ENCODE measurements at places on chromosomes 3 and 15.

GRCh38 chr15:79122991-79123390 lies 32.4 kb upstream of the RASGRF1 start:
- DNase-seq: no peak

DNA sequence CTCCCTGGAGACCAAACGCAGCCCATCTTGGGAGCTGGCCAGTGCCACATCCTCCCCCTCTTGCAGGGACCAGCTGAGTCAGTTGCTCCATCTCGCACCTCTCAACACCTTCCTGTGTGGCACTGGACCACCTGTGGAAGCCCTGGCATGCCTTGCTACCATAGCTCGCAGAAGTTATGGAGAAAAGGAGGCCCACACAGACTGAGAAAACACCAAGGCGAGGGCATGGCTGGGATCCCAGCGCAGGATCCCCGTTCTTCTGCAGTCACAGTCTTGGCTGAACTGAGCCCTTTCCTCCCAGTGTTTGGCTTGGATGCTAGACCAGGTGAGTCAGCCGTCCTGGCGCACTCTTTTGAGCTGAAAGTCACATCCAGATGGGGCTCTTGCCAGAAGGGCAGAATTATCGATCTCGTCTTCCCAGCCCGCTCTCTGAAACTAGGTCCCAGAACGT lies 46.9 kb downstream of the CHRD start:
- no peak for DNase-seq

- no peak for DNase-seq
These were observed 14.3 kb upstream of the CLASP2 start for GRCh38 chr3:33732394-33732793.

DNA sequence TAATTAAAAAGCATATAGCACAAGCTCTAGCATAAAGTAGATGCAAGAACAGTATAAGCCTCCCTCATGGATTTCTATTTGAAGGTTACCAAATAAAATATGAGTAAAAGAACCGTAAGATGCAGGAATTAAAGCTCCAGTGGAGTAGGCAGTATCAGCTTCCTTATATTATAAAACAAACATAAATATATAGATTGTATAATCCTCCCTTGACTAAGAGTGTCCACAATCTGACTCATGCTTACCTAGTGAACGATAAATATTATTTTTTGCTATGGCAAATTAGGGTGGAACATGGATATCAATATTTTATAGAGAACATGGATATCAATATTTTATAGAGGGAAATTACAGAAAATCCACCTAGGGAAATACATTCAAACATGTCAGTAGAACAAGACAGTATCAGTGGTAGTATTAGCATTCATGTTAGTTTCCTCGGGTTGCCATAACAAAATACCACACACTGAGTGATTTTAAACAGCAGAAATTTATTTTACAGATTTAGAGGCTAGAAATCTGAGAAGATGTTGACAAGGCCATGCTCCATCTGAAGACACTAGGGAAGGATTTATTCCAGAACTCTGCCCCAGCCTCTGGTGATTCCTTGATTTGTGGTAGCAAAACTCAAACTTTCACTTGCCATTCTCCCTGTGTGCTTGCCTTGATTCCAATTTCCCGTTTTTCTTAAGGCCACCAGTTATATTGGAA lies 1521.3 kb downstream of the SI start:
- DNase-seq: no peak

DNA sequence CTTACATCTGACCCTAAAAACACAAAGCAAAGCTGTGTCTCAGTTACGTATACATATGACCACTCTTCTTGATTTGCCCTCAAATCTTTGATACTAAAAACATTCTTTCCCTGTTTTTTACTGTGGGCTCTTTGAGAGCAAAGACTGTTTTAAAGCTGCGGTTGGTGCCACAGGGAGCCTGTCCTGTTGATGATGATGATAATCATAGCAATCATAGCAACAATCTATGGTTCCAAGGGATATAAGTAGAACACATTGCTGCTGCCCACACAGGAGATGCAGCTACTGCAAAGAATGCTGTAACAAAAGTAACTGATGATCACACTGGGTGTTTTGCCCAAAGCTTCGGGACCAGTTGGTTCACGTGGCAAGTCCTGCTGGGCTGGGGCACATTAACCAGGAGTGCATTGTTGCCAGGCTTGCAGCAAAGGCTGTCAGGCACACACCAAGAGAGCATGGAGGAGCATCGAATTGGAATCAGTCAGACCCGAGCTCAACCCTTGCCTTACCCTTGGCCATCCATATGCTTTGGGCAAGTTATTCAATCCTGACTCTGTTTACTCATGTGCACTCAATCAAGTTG lies 131.4 kb upstream of the EIF1B start:
- DNase-seq: no peak

- DNase-seq: no peak
These were observed 219.9 kb downstream of the NLGN1 start for GRCh38 chr3:173617490-173617889.

GRCh38 chr15:79602180-79602579 lies 170.0 kb downstream of the MINAR1 start:
- no peak for DNase-seq

- DNase-seq: no peak
These were observed 30.1 kb upstream of the FGD5 start for GRCh38 chr3:14788644-14789043.

DNA sequence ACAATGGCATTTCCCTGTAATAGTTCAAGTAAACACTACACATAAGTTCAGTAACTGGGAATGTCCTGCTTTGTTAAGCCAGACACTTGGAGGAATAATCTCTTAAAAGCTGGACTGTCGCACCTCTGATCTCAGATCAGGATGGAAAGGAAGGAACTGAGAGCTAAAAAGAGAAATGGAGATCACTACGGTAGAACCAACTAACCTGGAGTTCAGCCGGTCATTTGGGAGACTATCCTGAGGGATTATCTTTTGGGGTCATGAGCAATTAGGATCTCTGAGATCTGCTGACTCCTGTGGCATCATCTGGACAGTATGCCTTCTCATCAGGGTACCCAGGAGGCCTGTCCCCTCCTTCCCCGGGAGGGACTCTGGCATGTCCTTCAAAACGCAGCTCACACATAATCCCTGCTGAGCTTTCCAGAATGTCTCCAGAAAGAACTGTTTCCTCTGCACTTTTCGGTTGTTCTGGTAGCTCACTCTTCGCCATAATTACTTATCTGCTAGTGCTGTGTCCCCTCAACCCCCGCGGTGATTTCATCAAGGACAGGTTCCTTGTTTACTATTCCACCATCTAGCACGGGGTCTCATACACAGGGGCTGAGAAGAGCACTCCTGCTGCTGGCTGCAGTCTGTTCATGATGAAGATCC lies 115.6 kb downstream of the SENP2 start:
- no peak for DNase-seq

GRCh38 chr3:146106986-146107385 lies 54.0 kb downstream of the PLOD2 start:
- DNase-seq: no peak

- DNase-seq: no peak
These were observed 81.7 kb upstream of the PLCL2 start for GRCh38 chr3:16803019-16803418.

- DNase-seq: no peak
These were observed 78.0 kb upstream of the RARB start for GRCh38 chr3:25349828-25350724.

GRCh38 chr3:148008591-148008990 lies 599.4 kb downstream of the ZIC1 start:
- no peak for DNase-seq

GRCh38 chr3:99875929-99876841 lies 58.5 kb downstream of the CMSS1 start:
- DNase-seq: peak; percentile 84

Data from inflammatory macrophage treated with lipopolysaccharide for 1 hour (primary cell).